Osteocyte (in vitro differentiated cells): ENCODE measurements at places on chromosomes 2 and 18. TPM values are rescaled to one million over a fixed set of nuclear protein-coding genes. Genes with fewer than 3 reads are reported as not detected.

Gene NABP1
- 10.6 and 12.2 TPM in 2 replicates for total RNA-seq

Gene HOXD13
- total RNA-seq, result not detected in 2 replicates

DNA sequence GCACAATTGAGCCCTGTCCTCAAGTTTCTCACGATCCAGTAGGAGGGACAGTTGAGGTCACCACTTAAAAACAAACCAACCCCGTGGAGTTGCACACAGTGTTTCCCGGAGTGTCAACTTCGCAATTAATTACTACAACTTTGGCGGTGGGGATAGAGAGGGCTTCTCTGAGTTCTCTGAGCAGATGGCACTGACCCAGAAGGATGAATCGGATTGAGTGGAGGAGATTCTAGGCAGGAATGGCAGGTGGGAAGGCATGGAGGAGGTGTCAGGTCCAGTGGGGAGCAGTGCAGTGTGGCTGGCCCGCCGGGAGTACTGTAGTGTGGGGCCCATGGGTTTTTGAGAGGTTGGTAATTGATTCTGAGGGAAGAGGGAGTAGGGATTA is 12.0 kb downstream of the SIX3 start:
- no peak for DNase-seq

- DNase-seq, result no peak
These were observed 3.0 kb downstream of the SH2D6 start for GRCh38 chr2:85421260-85422071.

- DNase-seq, result no peak
These were observed 19.1 kb downstream of the FHL2 start for GRCh38 chr2:105379741-105380186.
